ENCODE measurements at places on chromosomes 2 and 18.

- no peak for DNase-seq
Measured at GRCh38 chr2:223853425-223853837, 16.0 kb upstream of the AP1S3 start.

DNA sequence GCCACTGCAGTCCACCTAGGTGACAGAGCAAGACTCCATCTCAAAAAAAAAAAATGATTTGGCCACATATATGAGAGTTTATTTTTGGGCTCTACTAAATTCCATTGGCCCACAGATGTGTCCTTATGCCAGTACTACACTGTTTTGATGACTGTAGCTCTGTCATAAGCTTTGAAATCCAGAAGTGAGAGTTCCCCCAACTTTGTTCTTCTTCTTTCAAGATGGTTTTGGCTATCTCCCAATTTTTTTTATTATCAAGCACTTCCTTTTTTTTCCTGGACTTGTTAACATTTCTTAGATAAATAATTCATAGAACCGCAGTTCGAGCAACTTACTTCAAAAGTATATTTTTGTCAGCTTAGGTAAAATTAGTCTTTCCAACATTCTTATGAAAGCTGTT is 96.9 kb downstream of the TSHZ1 start:
- DNase-seq: no peak

DNA sequence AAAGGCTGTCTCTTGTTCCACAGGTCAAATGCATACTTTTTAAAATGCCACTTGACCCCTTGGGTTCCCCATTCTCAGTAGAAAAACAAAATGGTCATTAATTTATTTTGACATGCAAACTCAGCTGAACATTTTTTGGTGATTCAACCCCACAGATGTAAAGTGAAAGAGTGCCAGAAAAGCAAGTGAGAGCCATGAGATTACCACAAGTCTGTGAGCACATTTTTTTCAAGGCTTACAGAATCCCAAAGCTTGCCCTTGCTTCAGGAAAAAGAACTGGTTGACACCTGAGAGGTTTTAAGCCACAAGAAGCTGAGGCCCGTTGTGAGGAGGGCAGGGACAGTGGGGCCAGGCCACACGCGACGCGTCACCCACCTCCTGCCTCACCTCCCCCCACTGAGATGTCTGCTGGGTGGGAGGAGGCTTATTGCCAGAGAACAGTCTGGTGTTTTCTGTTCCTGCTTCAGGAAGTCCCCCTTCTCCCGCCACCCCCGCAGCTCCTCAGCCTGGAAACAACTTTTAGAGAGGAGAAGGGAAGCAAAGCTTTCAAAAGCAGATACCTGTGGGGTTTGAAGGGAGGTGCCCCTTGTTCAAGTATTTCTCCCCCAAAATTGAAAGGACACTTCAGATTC is 70.4 kb upstream of the CYP1B1 start:
- DNase-seq: peak; percentile 12

DNA sequence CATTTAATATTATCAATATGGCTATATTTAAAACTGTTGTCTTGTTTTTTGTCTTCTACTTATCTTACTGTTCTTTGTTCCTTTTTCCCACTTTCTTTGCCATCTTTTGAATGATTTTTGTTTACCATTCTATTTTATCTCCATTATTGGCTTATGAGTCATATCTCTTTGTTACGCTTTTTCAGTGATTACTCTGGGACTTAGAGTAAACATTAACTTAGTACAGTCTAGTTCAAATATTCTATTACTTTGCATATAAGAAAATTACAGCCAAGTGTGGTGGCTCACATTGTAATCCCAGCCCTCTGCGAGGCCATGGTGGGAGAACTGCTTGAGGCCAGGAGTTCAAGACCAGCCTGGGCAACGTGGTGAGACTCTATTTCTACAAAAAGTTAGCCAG is 26.1 kb downstream of the ADCY3 start:
- DNase-seq: no peak

DNA sequence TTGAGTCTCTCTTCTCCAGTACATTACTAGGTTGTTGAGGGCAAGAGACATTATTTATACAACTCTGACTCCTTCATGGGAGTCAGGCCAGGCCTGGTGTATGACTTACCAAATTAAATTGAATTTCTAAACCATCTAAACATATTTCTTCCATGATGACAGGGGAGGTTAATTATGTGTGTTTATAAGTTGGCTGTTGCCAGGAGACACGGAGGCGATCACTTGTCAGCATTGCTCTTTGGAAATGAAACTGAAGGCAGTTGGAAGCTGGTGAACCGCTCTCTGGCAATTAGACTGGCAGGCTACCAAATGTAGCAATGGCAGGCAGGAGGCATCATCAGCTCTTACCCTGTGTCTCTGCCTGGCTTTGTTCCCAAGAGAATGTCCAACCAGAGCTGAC is 241.4 kb downstream of the KCNS3 start:
- no peak for DNase-seq

DNA sequence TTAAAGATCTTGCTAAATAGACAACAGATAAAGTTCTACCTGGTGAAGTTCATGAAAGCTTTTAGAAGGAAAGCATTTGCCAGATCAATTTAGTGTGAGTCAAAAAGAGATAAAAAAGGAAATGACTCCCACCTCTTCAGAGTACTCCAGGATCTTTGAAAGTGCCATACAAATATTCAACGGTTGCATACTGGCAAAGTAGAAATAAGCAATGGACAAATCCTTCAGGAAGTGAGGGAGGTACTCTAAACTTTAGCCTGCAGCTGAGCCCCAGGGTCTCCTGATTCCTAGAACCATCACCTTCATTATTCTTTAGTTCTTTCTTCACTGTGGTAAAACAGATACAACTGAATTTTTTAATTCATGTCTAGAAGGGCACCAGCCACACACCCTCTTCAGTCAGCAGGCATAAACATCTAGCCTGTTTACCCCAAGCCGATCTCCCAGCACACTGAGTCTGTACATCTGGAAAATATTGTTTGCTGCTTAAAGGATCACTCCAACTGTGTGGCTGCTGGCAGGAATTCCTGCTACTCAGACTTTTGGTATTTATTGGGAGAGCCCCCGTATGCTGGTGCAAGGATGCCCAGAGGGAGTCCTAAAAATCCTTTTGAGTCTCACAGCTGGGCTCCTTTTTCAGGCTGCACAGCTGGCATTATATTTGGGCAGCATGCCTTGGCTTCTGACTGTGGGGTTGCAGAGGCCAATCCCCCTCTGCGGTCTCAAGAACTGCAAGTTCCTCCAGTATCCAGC is 72.3 kb upstream of the SESTD1 start:
- no peak for DNase-seq

GRCh38 chr2:156779416-156780120 is 343.4 kb downstream of the GPD2 start:
- DNase-seq: no peak

DNA sequence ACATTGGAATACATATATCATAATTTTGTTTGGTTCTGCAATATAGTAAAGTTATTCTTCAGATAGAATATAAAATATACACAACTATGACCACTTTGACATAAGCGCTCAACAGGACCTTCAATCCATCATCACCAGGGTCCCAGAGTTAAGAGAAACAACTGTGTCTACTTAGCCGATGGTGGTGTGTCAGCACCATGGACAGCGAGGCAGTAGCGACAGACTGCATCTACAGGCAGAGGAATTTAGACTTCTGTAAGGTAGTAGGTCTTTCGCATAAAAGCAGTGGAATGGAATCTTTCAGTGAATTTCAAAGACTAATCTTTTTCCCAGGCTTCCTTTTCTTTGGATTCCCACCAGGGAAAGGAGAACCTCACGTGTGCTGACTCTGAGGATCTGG is 20.5 kb upstream of the LRPPRC start:
- peak; percentile 11 for DNase-seq

DNA sequence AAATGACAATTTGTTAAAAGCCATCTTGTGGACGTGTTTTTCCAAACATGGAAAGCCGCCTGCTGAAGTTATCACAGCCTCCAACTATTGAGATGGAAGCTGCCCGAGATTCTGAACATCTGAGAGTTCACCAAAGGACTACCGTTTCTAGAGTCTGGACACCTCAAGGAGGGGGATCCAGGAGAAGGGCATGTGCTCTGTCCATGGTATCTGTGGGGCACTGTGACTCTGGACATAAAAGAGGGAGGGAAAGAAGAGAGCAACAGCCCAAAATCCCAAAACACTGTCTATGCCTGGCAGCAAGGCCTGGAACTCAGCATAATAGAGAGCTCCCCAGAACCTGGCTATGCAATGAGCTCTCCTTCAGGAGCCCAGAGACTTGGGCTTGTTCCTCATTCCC is 319.9 kb downstream of the EN1 start:
- no peak for DNase-seq

GRCh38 chr18:23277399-23277798 is 142.1 kb downstream of the CABLES1 start:
- no peak for DNase-seq

- DNase-seq: no peak
Measured at GRCh38 chr2:152465541-152465940, 130.6 kb downstream of the FMNL2 start.

- peak; percentile 37 for DNase-seq
Measured at GRCh38 chr2:161139098-161139987, 20.9 kb upstream of the TANK start.

DNA sequence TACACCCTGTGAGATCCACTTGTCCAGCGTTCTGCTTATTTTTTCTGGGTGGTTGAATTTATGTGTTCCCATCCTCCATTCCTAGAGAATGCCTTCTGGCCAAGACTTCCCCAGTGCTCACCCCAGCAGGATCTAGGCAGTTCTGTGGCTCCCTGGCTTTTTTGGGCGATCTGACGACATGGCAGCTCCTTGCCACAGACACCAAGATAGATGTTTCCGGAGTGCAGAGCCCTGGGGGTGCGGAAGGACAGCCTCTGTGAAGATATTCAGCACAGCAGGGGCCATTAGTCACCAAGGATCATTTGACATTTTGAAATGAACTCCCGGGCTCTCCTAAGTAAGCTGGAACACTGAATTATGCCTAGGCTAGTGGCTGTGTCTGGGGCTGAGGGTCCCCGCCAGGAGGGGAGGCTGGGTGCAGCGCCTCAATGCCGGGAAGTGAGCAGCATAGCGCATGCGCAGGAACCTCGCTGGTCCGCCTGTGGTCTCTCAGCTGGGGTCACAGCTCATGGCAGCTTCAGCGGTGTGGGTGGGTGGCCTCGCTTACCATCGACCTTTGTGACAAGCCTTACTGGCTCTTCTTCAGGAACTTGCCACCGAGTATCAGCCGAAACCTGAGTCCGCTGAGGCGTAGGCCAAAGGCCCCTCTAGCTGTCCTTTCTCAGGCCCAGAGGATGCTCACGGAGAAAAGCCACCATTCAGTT is 60.3 kb downstream of the MEX3C start:
- DNase-seq: no peak

DNA sequence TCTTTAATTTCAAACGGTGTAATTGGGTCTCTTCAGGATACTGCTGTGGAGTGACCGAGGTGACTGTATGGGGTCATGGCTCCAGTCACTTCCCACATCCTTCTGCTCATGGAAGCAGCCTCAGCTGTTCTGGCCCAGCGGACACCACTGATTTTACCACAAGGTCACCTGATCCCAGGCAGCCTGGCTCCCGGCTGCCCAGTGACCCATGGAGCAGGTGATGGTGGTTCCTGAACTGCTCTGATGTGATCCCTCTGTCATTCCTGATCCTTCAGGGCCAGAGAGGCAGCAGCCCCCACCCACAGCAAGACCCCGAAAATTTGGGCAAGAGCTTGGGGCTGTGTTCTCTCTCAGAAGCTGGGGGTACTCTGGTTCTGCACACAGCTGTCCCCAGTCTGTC is 35.5 kb upstream of the HS6ST1 start:
- no peak for DNase-seq

- no peak for DNase-seq
Measured at GRCh38 chr2:166060191-166060590, 67.6 kb downstream of the SCN1A start.

DNA sequence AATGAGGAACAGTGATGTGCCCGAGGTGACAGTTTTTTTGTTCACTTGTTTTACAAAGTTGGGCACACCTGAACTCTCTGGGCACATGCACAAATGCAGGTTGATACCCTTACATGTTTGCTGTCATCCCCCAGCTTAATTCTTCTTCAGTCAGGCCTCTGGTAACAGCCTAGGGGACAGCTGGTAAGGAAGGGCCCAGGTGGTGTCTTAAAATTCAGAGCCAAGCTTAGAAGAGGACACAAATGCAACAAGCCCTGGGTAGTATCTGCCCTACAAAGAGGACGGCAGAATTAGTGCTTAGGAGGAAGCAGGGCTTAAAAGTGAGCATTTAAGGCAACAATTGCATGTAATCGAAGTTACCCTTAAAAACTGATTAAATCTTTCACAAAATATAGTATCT is 171.9 kb upstream of the ACAA2 start:
- DNase-seq: no peak

DNA sequence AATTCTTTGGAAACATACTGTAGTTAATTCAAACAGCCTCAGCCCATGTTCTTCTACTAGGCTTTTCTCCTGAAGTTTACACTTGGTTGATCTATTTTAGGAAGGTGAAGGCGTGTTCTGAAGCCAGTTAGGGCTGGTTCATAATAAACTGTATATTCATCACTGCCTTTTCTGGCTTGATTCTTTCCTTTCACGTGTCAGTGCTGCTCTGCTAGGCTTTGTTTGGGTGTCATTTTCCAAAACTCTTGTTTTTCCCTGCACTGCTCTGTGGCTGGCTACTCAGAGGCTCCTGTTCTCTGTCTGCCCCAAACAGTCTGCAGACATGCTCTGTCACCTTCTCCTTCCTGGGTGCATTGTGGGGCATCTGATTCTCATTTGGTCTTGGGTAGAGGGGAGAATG is 136.1 kb downstream of the PARD3B start:
- DNase-seq: no peak

GRCh38 chr2:54528311-54528955 is 72.3 kb downstream of the SPTBN1 start:
- no peak for DNase-seq
